ENCODE measurements at places on chromosomes 13 and 19.

DNA sequence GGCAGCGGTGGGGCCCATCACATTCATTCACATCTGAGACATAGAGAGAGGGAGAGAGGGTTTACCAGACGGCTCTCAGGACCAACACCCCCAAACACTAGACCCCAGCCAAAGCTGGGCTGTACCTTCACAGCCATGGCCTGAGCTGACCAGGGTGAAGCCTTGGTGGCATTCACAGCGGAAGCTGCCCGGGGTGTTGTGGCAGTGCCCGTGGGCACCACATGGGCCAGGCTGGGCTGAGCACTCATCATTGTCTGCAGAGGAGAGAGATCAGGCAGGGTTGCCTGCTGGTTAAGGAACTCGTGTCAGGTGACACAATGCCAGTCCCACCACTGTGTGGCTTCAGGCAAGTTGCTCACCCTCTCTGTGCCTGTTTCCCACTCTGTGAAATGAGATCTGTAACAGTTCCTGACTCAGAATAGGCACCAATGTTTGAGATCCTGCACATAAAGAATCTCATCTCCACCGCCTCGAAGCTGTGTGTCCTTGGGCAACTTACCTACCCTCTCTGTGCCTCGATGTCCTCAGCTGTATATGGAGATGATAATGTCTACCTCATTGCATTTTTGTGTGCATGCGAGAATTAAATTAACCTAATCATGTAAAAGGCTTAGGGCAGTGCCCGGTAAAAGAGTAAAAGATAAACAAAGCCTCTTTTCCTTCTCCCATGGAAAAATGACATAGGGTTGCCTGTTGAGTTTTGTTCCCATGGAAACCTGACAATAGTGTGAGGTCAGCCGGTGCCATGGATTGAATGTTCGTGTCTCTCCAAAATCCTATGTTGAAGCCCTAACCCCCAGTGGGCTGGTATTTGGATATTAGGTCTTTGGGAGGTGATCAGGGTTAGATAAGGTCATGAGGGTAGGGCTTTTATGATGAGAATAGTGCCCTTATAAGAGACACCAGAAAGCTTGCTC is 22.9 kb downstream of the CCL25 start:
- no peak for DNase-seq

- no peak for DNase-seq
Measured at GRCh38 chr19:36152019-36152351, 262 bp downstream of the COX7A1 start.

- DNase-seq: no peak
Measured at GRCh38 chr13:97630725-97631124, 196.8 kb downstream of the RAP2A start.

DNA sequence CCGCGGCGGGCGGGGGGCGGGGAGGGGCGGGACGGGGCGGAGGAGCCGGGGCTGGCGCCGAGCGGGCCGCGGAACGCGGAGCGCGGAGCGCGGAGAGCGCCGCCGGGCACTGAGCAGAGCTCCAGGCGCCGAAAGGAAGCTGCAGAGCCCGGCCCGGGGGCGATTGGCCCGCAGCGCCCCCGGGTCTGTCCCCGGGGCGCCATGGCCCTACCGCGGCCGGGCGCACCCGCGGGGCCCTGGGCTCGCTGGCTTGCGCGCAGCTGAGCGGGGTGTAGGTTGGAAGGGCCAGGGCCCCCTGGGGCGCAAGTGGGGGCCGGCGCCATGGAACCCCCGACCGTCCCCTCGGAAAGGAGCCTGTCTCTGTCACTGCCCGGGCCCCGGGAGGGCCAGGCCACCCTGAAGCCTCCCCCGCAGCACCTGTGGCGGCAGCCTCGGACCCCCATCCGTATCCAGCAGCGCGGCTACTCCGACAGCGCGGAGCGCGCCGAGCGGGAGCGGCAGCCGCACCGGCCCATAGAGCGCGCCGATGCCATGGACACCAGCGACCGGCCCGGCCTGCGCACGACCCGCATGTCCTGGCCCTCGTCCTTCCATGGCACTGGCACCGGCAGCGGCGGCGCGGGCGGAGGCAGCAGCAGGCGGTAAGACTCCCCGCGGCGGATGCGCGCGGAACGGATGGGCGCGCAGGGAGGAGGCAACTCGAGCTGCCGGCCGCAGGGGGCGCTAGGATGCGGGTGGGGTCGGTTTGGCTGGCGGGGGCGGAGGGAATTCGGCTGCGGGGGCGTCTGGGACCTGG is at the start of gene PDE4A:
Gene PDE4A, plus strand, starts transcription at position 95 of the 796 bp plus-strand sequence. Its CDS starts 227 bp downstream, at position 322.
- DNase-seq: peak; percentile 81

DNA sequence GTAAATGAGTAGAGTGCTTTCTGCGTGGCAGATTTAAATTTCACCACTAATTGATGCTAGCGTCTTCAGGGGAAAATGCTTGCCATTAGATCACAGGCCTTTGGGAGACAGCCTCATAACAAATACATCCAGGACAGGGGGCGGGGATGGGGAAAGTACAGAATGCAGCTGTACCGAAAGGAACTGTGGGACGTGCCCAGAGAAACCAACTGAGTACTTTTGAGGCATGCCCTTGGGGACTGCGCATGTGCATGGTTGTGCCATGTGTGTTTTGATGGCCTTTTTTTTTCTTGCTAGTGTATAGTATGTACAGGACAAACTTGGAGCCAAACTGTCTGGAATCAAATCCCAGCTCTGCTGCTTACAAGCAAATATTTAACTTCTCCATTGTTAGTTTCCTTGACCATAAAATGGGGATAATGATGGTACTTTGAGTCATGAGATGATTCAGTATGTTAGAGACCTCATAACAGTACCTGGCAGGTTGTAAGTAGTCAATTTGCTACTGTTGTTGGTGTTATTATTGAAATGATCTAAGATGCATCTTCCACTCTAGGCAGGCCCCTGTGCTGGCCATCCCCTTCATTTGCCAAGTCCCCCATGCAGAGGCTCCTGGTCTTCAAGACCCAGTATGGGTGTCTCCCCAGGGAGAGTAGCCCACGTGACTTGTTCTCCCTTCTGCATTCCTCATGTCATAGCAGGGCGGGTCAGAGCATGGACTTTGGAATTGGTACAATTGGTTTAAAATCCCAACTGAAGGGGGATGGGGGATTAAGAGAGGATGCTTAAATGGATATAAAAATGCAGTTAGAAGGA is 68.3 kb upstream of the NPAS1 start:
- DNase-seq: no peak

- no peak for DNase-seq
Measured at GRCh38 chr19:29495091-29495490, 30.7 kb upstream of the VSTM2B start.

DNA sequence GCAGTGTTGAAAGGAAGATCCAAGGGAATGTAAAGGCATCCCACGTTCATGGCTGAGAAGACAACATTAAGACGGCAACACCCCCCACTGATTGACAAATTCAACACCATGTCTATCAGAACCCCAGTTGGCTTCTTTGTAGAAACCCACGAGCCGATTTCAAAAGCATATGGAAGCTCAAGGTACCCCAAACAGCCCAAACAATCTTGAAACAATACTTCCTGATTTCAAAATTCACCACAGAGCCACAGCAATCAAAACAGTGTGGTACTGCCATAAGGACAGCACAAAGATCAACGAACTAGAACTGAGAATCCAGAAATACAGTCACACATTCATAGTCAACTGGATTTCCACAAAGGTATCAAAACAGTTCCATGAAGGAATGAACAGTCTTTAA is 6.2 kb downstream of the MIER2 start:
- no peak for DNase-seq

GRCh38 chr19:58021541-58022282 is 12.1 kb upstream of the ZSCAN1 start:
- DNase-seq: no peak

DNA sequence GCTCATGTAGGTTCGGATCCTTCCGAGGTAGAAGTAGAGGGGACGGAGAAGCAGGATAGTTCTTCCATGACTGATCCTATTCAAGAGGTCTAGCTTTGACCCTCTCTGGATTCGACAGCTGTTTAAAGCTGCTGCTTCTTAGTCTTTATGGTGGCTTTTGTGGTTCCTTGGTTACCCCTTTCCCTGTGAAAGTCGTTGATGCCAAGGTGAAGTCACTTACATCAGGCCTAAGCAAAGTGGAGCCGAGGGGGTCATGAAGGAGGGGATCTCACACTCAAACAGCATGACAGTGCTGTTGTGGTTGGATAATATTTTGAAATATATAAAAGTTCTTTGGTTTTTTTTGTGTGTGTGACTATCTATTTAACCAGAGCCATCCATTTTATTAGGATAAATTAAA is 8.1 kb downstream of the CCDC70 start:
- no peak for DNase-seq

GRCh38 chr13:83531022-83531421 is 351.3 kb downstream of the SLITRK1 start:
- no peak for DNase-seq

- DNase-seq: no peak
Measured at GRCh38 chr19:21705393-21705792, 62.0 kb downstream of the ZNF100 start.

GRCh38 chr19:33269016-33269415 is 33.3 kb downstream of the CEBPA start:
- DNase-seq: no peak

- DNase-seq: peak; percentile 83
Measured at GRCh38 chr19:46753420-46754155, 7.3 kb upstream of the STRN4 start.

GRCh38 chr13:44903574-44903985 is 85.7 kb downstream of the NUFIP1 start:
- no peak for DNase-seq

- no peak for DNase-seq
Measured at GRCh38 chr13:73544175-73544574, 485.4 kb downstream of the KLF5 start.

DNA sequence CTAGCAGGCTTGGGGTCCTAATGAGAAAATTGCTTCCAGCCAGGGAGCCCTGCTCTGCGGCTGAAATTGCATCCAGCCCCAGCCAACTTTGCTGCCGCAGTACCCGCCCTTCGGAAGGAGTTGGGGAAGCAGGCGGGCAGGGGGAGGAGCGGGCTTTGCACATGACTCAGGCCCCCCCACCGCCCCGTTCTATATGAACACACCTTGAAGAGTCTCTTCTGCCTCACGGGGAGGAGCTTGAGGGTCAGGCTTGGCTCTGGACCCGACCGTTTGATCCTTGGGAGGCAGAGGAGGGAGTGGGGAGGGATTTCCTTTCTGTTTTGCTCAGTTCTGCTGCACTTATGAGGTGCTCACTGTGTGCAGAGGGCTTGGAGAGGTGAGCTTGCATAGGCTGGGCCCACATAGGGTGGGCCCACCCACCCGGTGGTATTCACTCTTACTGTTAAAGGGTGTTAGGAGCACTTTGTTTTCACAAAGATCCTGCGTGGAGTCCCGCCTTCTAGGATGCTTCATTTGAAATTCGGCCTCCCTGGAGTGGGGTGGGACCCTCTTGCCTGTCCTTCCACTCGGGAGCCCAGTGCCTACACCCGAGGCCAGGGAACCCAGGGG is 46.5 kb downstream of the LYL1 start:
- DNase-seq: no peak

DNA sequence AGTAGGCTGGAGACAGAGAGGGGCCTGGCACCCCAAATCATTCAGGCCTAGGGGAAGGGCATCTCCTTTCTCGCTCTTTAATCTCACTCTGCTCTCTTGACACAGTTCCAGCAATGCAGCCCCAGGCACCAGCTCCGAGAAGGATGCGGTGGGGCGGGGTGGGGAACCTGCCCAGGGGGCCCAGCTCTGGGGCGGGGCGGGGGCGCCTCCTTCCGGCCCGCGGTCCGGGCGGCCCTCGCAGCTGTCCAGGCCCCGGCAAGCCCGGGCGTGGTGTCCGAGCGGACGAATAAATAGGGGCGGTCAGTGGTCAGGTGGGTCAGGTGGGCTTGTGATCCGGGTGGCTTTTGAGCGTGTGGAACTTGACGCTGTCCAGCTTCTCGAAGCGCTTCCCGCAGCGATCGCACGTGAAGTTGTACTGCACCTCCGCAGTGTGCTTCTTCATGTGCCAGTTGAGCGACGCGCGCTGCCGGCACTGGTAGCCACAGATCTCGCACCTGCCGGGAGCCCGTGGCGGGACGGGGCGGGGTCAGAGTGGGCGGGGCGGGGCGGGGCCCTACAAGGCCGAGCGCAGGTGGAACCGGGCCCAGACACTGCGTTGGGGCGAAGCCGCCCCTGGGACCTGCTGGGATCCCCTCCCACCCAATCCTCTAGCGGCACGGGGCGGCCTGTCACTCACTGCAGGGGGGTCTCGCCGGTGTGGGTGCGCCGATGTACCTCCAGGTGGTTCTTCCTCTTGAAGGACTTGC is 2.7 kb upstream of the ELAVL3 start:
- DNase-seq: no peak

DNA sequence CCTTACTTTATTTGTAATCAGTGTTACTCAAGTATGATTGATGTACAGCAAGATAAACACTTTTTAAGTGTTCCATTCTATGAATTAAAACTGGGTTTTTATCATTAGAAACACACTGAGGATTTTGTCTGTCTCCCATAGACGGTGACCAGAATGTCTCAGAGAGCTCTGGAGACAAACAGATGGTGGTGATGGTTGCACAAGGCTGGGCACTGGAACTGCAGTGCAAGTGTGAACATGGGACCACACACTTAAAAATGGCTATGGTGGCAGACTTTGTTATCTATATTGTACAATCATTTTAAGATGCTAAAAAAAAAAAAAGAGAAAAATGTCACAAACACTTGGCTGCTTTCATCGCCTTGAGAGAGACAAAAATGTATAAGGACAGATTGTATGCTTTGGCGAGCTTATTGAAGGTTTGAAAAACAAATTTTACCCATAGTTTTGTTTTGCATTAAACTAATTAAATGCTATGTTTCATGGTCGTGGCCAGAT is 273.0 kb downstream of the SHISA2 start:
- DNase-seq: no peak

DNA sequence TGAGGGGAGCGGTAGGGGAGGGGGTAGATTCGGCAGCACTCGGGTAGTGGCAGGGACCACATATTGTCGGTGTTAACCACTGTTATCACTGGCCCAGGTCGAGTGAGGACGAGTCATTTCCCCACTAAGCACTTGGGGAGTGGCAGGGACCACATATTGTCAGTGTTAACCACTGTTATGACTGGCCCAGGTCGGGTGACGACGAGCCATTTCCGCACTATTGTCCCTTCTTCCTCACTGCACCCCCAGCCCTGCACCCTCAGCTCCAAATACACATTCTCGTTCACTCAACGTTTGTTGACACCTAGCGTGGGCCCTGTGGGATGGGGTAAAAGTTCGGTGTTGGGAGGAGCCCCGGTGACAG is 467 bp upstream of the CLN5 start:
- no peak for DNase-seq

DNA sequence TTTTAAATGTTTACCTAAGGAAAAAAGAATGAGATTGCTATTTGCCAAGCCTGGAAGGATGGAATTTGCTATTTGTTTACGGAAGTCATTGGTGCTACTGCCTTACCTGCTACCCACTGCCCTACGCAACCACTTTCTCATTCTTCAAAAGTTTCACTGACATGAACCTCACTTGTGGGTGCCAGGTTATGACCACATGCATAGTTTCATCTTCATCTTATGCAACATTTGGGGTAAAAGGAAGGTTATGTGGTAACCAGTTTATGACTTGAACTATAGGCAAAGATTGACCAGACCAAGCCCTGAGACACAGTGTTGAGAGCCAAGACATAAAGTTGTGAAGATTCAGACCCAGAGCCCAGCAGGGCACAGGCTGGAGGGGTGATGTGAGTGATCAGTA is 142.5 kb downstream of the LACC1 start:
- DNase-seq: no peak

- DNase-seq: no peak
Measured at GRCh38 chr13:92967923-92968322, 258.7 kb upstream of the GPC6 start.
